ENCODE measurements at places on chromosomes 16 and 17.

DNA sequence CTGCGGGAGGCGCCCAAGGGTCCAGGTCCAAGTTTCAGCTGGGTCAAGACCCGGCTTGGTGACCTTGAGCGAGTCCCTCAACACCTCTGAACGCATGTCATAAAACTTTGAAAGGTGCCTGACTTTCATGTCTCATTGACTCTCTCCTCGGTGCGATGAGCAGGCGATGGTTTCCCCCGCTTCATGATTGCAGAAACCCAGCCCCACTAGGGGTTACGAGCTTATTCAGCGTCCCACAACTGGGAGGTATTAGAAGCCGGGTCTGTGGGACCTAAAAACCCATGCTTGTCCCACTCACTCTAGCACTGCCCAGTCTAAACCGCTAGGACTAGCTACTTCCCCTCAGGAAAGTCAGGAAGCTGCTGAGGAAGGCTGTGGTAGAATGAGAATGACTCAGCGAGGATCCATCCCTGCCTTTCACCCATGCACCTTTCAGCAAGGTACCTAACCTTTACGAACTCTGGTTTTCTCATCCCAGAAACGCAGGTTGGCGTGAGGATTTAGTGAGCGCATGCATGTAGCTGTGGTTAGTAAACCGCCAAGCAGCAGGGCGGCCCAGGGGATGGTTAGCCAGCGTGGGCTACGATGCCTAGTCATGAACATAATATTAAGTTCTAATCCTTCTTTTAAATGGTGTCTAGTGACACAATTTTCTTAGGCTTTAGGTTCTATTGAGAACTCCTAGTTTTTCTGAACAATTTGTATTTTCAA lies 26.2 kb upstream of the RFFL start:
- DNase-seq = peak; percentile 40

- DNase-seq = no peak
Measured at GRCh38 chr16:53081686-53082407, 27.1 kb downstream of the CHD9 start.

DNA sequence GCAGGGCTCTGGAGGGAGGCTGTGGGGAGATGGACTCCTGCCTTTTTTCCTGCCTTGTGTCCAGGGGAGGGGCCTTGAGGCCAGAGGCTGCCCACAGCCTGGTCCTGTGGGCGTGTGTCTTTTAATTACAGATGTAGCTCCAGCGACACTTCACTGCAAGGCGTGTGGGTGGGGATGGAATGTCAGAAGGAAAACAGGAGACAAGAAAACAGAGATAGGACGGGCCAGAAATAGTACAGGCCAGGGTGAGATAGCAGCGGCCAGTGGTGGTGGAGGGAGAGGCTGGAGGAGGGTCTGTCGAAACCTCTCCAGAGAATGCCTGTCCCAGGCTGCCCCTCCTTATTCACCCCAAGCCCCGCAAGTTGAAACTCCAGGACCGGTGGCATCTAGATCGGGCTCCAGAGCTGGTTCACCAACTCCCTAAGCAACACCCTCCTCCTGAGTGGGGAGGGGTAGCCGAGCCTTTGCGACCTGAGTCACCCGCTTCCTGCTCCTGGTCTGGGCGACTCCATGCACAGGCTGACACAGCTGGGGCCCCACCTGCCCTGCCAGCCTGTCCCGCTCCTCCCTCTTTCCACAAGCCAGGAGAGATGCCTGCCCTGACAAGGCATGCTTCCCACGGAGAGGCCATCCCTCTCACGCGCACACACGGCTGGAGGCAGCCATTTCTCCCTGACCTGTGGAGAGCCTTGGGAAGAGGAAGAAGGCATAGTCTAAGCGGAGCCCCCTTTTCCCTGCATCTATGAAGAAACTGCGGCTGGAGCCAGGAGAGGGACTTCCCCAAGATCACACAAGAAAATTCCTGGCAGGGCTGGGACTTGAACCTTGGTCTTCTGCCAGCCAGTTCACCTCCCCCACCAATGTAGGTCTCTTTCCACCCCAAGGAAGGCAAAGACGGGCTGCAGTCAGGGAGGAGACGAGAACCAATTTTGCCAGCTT lies 6.6 kb upstream of the JUP start:
- DNase-seq = peak; percentile 78

DNA sequence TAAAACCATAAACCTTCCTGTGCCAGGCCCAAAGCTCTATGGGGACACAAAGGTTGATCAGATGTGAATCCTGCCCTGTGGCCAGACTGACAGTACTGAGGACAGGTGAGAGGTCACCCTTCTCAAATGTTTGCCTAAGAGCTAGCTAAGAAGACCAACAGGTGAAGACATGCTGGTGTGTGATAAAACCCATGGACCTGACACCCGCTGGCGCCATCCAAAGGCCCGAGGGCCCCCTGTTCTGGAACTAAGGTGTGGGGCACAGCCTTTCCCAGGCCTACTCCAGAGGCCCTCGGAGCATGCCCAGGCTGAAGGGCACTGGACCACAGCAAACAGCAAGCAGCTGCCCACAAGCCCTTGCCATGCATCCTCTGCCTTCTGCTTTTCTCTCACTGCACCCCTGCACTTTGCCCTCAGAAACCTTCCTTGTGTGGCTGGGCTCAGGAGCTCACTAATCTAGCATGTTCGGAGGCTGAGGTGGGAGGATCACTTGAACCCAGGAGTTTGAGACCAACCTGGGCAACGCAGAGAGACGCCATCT lies 5.2 kb upstream of the CDK3 start:
- DNase-seq = no peak

- no peak for DNase-seq
Measured at GRCh38 chr17:50758989-50759544, 8.3 kb downstream of the ANKRD40CL start.

GRCh38 chr17:77208217-77208808 lies 67.5 kb downstream of the SEC14L1 start:
- no peak for DNase-seq

Measured in H54 (cell line).